ENCODE measurements at places on chromosomes 12 and 14.
A peak's percentile ranks its signal among the peaks of the same experiment; 100 is the strongest.

DNA sequence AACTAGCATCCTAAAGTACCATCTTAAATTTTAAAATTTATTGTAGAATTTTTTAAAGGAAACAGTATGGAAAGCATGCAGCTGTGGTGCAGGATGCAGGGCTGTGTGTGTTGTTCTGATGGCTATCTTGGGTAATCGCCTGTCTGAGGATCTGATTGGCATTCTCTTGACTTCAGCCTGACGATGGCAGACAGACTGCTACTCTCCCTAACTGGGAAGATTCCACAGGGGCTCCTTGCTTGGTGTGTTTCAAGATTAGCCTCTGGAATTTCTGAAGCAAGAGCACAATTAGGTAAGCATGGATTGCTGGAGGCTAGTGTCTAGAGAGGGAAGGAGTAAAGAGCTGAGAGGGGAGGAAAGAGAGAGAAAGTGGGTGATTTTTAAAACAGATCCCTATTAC, 696.8 kb upstream of the LRFN5 start:
- no peak for DNase-seq

GRCh38 chr12:90090929-90091651, 382.5 kb upstream of the ATP2B1 start:
- peak; percentile 16 for DNase-seq

GRCh38 chr12:65199604-65200003, 30.2 kb downstream of the LEMD3 start:
- DNase-seq, result no peak

DNA sequence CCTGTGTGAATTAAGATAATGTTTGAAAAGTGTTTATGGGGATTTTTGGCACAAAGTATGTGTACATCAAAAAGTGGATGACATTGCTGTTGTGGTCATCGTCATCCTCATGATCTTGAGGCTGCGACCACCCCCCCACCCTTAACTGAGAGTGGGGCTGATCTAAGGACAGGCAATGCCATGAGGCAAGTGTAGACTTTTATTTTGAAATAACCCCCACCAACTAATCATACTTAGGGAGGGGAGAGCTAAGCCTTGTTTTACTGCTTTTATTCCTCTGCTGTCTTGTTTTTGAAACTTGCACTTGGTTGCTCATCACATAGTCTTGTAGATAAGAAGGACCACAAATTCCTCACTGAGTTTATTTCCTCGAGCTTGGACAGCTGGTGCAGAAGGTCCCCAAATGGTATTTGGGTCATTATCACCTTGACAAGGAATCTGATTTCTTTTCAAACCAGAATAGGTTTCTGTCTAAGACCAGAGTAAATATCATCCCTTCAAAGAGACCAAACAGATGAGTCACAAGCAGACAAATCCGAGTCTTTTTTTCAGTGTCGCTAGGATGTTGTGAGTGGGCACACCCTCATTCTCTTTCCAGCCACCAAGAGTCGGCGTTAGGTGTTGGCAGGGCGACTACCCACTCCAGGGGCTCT, 23.9 kb upstream of the SMOC1 start:
- no peak for DNase-seq

DNA sequence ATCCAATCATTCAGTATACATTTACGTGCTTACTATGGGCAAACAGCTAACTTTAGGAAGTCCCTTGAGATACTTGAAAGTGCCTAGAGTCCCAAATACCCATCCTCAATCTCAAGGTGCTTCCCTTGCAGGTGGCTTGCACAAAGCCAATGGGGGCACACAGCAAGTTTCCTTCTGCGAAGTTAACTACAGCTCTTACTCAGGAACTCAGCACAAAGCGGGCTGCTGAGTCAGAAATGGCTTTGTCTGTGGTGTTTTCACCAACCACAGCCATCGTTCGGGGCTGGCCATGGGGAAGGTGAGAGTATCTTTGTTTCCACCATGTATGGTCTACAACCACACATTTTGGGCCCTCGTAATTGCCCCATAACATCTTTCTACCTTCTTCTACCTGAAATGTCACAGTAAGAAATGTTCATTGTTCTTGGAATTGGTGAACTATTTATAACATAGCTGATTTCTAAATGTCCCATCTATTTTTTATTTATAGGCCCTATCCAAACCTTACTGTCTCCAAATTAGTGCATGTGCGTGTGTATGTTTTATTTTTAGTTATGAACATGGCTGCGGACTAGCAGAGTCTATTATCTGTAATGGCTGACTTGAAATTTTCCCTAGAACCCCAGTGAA, 13.9 kb downstream of the MFAP5 start:
- peak; percentile 71 for DNase-seq

GRCh38 chr12:123916729-123917128, 55.9 kb downstream of the CCDC92 start:
- peak; percentile 46 for DNase-seq

DNA sequence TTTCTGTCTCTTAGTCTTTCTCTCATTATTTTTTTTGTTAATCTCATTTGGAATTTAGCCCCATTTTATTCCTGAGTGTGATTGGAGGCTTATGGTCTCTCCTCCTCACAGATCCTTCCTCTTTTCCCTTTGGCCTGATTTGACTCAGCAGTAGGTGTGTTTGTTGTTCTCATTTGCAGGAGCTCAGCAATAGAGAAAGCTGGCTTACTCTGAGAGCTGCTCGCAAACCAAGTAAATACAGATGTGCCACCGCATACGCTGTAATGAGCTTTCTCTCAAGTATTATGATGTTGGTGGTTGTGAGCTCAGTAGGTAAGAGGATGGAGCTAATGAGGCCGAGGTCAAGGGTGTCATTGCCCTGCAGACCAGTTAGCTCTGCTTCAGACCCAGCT, 206.5 kb downstream of the ETV6 start:
- DNase-seq, result no peak

DNA sequence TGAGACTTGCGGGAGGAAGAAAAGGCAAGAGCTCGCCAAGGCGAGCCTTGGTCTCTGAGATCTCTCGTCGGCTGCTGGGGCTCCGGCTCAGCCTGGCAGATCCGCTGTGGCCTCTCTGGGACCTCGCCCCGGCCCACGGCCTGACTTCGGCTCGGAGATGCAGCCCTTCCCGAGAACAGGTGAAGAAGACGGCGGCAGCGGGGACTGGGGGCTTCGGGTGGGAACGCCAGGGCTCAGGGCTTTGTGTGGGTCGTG, 6.0 kb upstream of the HOXC9 start:
- DNase-seq, result no peak

- DNase-seq, result no peak
Measured at GRCh38 chr12:94763462-94763861, 113.1 kb upstream of the TMCC3 start.

DNA sequence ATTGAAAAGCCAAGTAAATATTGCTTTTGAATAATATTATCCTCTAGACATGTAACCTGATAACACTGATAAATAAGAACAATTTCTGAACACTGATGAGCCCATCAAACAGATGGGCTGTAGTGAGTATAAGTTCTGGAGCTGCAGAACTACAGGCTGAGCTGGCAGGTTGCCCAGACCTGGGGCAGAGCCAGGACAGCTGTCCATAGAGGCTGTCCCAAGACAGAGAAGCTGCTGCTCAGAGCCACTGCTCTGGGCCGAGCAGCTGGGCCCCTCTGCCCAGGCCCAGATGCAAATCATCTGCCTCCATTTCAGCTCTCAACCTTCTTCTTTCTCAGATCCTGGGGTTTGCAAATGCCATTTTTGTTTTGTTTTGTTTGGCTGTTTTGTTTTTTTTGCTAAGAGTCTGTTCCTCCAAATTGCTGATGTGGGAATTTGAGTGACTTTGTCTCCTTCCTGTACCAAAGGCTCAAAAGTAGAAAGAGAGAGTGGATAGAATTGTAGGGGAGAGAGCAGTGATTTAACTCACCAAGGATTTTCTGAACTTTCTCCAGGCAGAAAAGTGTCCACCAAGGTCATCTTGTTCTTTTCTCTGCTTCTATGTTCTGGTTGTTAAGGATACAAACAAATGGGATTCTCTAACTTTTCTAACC, 4.0 kb upstream of the TESPA1 start:
- no peak for DNase-seq

- no peak for DNase-seq
Measured at GRCh38 chr14:78975734-78976133, 805.6 kb downstream of the NRXN3 start.

GRCh38 chr14:37642125-37642524, 46.7 kb downstream of the TTC6 start:
- no peak for DNase-seq

DNA sequence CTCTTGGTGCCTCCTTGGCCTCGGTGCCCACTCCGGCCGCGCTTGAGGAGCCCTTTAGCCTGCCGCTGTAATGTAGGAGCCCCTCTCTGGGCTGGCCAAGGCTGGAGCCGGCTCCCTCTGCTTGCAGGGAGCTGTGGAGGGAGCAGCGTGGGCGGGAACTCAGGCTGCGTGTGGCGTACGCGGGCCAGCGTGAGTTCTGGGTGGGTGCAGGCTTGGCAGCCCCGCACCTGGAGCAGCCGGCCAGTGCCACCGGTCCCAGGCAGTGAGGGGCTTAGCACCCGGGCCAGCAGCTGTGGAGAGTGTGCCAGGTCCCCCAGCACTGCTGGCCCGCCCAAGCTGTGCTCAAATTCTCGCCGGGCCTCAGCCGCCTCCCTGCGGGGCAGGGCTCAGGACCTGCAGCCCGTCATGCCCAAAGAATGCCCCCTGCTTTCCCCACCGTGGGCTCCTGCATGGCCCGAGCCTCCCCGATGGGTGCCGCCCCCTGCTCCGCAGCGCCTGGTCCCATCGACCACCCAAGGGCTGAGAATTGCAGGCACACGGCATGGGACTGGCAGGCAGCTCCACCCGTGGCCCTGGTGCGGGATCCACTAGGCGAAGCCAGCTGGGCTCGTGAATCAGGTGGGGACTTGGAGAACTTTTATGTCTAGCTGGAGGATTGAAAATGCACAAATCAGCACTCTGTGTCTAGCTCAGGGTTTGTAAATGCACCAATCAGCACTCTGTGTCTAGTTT, 129.2 kb downstream of the PAWR start:
- no peak for DNase-seq

DNA sequence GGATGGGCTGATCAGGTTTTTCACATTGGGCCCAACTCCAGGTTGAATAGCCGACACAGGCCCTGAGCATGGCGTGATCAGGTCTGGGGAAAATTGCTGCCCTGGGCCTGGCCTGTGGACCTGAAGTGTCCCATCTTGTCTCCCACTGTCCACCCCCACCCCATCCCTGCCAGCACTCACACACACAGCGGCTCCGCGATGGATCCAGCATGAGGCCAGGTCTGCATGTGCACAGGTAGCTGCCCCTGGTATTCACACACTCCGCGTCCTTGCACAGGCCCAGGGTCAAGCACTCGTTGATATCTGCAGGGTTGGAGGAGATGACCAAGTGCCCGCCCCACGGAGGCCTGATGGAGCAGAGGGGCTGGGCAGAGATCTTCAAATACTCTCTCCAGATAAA, 38.7 kb downstream of the ISCA2 start:
- no peak for DNase-seq

GRCh38 chr12:107406932-107407331, 278.7 kb upstream of the PWP1 start:
- DNase-seq, result no peak

DNA sequence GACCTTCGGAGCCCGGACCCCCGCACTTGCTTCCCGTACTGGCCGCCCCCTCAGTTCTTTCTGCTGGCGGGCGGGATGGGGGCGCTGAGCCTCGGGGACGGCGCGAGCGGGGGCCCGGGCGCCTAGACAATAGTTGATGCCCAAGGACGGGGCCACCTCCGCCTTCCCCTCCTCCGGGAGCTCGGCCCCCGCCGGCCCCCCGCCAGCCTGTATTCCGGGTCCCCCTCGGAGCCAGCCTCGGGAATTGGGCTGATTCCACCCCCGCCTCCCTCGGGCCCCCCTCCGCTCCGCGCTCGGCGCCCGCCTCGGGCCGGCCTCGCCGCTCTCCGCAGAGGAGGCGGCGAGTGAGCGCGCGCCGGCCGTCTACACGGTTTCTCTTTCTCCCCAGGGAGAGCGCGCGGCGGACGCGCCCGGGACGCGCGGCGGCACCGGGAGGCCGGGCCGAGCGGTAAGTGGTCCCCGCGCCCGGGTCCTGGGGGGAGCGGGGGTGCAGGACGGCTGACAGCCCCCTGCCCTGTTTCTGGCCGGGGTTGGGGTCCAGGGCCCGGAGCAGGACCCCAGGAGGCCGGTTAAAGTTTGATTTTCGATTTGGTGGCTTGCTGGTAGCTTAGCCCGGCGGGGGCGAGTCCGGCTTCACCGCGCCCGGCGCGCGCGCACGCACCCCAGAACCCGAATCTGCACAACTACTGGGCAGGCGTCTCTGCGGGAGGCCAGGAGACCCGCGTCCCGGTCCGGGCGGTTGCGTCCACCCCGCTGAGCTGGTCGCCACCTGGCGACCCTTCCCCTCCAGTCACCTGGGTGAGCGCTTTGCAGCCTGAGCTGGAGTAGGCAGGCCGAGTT, 413.7 kb downstream of the PCNX1 start:
- peak; percentile 45 for DNase-seq

- no peak for DNase-seq
Measured at GRCh38 chr14:91144425-91145145, 30.7 kb downstream of the DGLUCY start.

DNA sequence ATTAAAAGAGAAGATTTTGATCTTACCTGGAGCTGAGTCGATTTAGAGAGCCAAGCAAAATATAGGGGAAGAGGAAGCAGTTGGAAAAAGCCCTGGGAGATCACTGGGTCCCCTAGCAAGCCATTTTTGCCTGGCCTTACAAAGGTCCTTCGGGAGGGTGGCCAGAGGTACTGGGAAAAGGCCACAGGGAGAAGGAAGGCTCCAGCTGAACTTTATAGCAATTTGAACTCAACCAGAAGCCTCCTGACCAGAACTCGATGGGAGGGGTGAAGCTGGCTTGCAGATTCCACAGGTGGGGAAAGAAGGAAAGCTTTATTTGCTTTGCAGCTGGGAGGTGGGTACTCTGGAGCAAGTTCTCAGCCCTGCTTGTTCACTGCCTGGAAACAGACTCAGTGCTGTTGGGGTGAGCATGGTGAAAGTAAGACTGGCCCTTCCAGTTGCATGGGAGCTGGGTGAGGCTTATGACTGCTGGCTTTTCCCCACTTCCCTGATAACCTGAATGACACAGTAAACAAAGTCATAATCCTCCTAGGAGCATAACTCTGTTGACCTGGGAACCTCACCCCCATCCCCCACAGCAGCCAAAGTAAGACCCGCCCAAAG, 855.8 kb downstream of the FSCB start:
- no peak for DNase-seq

GRCh38 chr14:23640524-23641141, 4.5 kb downstream of the DHRS2 start:
- no peak for DNase-seq
